ENCODE measurements at places on chromosomes 12 and 14.

- peaks cover 44% of the 10 kb centered on the region for H3K36me3 ChIP-seq
- H3K4me3 ChIP-seq: peak overlapping the region; percentile 82
- peak overlapping the region; percentile 90 for H3K27ac ChIP-seq
These were observed 654 bp upstream of the SUPT16H start for GRCh38 chr14:21384494-21384851.

DNA sequence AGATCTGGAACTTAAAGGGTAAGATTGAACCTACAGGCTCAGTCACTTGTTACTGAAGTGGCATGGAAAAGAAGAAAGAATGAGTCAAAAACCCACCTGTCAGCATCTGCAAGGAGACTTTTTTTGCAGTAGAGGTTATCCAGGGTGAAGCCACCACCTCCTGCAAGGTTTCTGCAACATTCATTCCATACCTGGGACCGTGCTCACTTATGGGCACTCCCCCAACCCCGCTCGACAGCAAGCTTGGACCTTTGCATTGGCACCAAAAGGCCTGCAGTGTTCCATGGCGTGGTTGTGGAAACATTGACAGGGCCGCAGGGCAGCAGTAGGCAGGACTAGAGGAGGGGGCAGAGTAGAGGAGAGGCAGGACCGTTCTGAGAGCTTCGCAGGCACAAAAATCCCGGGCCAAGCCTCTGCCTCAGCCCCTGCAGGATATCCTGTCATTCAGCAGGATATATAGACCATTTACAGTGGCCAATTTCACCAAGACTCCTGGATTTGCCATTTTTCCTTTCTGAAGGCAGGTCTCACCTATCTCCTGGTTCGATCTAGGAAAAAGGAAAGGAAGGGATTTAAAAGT is at the start of gene STAB2:
TSS of gene STAB2 (plus strand) at position 483 of the 580 bp plus-strand sequence. CDS start 204 bp downstream, outside the sequence.
- no peak within 1 kb of the TSS for H3K27ac ChIP-seq
- H3K27me3 ChIP-seq: no peaks in the 10 kb centered on the region
- DNase-seq: no peak
- no peaks in the 10 kb centered on the region for H3K4me1 ChIP-seq
- H3K36me3 ChIP-seq: no peaks in the 10 kb centered on the region
- no peak within 1 kb of the TSS for H3K4me3 ChIP-seq

DNA sequence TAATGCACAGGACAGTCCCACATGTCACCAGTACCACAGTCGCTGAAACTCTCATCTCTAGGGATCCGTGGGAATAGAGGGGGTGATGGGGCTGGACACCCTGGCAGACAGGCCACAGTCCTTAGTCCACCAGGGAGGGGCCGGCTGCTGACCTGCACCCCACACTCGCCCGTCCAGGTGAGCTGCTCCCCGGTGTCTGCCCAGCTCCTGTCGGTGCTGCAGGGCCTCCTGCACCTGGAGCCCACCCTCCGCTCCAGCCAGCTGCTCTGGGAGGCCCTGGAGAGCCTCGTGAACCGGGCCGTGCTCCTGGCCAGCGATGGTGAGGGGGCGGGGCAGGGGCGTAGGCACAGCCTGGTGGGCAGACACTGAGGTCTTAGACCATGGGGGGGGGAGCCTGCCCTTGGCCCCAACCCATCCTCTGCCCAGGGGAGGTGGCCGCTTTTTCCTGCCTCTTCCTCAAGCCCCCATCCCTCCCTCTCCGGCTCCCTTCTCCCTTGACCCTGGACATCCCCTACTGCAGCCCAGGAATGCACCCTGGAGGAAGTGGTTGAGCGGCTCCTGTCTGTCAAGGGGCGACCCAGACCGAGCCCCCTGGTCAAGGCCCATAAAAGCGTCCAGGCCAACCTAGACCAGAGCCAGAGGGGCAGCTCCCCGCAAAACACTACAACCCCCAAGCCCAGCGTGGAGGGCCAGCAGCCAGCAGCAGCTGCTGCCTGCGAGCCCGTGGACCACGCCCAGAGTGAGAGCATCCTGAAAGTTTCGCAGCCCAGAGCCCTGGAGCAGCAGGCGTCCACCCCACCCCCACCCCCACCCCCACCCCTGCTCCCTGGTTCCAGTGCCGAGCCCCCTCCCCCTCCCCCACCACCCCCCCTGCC is 17.1 kb upstream of the ADSS1 start:
- H3K4me1 ChIP-seq: no peaks in the 10 kb centered on the region
- H3K4me3 ChIP-seq: no peak overlapping the region
- no peaks in the 10 kb centered on the region for H3K36me3 ChIP-seq
- no peaks in the 10 kb centered on the region for H3K27me3 ChIP-seq
- DNase-seq: no peak
- no peak overlapping the region for H3K27ac ChIP-seq

GRCh38 chr14:95011445-95012006 is 145.8 kb downstream of the DICER1 start:
- peaks cover 2% of the 10 kb centered on the region for H3K27me3 ChIP-seq
- H3K4me3 ChIP-seq: no peak overlapping the region
- no peaks in the 10 kb centered on the region for H3K36me3 ChIP-seq
- no peak for DNase-seq

DNA sequence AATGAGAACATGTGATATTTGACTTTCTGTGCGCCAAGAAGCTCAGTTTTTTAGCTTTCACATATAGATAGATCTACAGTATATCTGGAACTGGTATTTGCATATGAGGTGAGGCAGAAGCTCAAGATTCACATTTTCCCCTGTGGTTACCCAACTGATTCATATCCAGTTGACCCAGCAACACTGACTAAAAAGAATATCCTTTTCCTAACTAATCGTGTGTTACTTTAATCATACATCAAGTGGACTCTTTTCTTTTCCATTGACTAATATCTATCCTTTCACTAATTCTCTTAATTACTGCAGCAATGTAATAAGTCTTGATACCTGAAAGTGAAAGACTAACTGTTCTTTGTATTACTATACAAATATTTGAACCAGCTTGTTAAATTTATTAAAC is 236.1 kb downstream of the AEBP2 start:
- H3K27me3 ChIP-seq: no peaks in the 10 kb centered on the region
- no peaks in the 10 kb centered on the region for H3K36me3 ChIP-seq
- no peaks in the 10 kb centered on the region for H3K4me1 ChIP-seq
- no peak overlapping the region for H3K4me3 ChIP-seq
- no peak for DNase-seq

- H3K4me1 ChIP-seq: peaks cover 11% of the 10 kb centered on the region
- H3K27ac ChIP-seq: no peak overlapping the region
- DNase-seq: no peak
- no peaks in the 10 kb centered on the region for H3K27me3 ChIP-seq
These were observed 112.4 kb upstream of the SLC38A4 start for GRCh38 chr12:46938071-46938678.

DNA sequence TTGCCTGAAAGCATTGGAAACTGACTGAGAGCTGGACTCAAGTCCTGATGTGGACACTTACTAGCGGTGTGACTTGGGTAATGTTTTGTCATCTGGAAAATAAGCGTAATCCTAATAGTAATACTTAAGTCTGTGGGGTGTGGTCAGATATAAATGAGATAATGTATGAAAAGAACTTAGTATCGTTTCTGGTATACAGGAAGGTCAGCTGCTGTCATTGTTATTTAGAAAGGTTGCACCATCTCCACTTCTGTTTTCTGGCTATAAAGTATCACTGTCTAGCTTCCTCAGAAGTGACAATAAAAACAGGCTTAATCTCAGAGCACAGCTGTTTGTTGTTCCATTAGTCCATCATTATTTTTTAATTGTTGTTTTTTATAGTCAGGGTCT is 34.1 kb upstream of the TUBA1C start:
- no peak overlapping the region for H3K27ac ChIP-seq
- no peaks in the 10 kb centered on the region for H3K36me3 ChIP-seq
- H3K4me1 ChIP-seq: peaks cover 3% of the 10 kb centered on the region
- H3K27me3 ChIP-seq: no peaks in the 10 kb centered on the region
- no peak for DNase-seq

- H3K4me1 ChIP-seq: no peaks in the 10 kb centered on the region
- H3K27me3 ChIP-seq: no peaks in the 10 kb centered on the region
- H3K4me3 ChIP-seq: no peak overlapping the region
- H3K27ac ChIP-seq: no peak overlapping the region
These were observed 1313.9 kb downstream of the TMEM121 start for GRCh38 chr14:106840258-106840657.

DNA sequence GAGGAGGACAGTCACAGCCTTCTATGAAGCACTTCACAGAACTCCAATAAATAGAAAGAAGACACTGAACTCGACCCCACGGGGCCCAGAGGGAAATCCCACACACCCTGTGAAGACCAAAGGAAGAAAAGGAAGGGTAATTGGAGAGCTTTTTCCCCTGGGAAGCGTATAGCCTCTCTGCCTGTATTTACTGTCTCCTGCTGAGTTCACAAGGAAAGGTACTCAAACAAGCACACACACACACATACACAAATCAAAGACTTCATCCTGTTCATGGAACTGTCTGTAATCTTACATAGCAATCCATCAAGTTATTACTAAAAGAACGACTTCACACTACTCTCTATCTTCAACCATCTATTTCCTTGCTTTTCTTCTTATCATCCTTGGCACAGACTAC is 15.3 kb downstream of the FOXN3 start:
- no peak overlapping the region for H3K4me3 ChIP-seq
- H3K4me1 ChIP-seq: peaks cover 35% of the 10 kb centered on the region
- no peak overlapping the region for H3K27ac ChIP-seq
- no peak for DNase-seq
- no peaks in the 10 kb centered on the region for H3K36me3 ChIP-seq

DNA sequence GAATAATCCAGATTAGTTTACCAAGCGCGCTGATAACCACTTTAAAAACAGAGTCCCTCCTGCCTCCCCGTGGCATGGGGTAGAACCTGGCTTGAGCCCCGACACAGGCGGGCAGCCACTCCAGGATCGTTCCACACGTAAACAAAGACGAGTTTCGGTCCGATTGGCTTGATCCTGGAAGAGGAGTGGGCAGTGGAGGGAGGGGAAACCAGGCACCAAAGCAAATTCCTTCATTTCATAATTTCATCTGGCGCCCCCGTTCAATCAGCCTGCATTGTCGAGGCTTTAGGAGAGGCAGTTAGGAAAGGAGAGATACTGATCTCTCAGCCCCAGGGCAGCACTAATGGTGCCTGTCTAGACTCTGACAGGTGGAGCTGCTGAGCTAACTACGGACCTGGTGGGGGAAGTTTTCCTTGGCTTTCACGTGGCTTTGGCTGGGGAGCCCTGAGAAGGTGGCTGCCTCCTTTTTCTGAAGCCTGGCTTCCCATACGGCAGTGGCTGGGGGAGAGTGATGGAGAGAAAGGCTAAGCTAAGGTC is 751 bp upstream of the GPRC5A start:
- H3K27me3 ChIP-seq: no peaks in the 10 kb centered on the region
- peak overlapping the region; percentile 16 for H3K27ac ChIP-seq
- H3K4me3 ChIP-seq: peak overlapping the region; percentile 70
- no peak for DNase-seq

DNA sequence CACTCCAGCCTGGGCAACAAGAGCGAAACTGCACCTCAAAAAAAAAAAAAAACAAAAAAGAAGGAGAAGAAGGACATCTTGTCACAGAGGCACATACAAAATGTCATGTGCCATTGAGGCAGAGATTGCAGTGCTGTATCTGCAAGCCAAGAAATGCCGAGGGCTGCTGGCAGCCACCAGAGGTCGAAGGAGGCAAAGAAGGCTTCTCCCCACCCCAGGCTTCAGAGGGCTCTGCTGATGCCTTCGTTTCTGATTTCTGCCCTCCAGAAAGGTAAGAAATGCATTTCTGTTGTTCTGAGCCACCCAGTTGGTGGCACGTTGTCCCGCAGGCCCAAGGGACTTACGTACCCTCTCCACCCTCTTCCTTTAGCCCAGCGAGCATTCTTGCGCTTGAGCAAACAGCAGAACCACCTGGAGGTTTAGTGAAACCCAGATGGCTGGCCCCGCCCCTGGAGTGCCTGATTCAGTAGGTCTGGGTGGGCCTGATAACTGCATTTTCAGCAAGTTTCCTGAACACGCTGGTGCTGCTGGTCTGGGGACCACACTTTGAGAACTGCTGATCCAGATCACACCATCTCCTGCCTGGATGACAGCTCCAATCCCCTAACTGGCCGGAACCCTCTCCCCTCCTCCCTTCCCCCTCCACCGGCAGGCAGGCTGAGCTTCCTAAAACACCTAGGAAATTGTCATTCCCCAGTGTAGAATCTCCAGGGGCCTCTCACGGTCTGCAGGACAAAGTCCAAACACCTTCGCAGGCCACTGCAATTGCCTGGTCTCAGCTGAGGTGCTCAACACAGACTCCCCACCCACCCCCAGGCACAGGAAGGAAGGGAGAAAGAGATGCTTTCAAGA is 21.1 kb upstream of the SCARB1 start:
- no peaks in the 10 kb centered on the region for H3K36me3 ChIP-seq
- H3K27me3 ChIP-seq: no peaks in the 10 kb centered on the region
- no peak overlapping the region for H3K27ac ChIP-seq
- no peak overlapping the region for H3K4me3 ChIP-seq
- no peaks in the 10 kb centered on the region for H3K4me1 ChIP-seq
